NCI-H1930 (cell line): ENCODE measurements at places on chromosomes 16 and 17.
A peak's percentile ranks its signal among the peaks of the same experiment; 100 is the strongest.

DNA sequence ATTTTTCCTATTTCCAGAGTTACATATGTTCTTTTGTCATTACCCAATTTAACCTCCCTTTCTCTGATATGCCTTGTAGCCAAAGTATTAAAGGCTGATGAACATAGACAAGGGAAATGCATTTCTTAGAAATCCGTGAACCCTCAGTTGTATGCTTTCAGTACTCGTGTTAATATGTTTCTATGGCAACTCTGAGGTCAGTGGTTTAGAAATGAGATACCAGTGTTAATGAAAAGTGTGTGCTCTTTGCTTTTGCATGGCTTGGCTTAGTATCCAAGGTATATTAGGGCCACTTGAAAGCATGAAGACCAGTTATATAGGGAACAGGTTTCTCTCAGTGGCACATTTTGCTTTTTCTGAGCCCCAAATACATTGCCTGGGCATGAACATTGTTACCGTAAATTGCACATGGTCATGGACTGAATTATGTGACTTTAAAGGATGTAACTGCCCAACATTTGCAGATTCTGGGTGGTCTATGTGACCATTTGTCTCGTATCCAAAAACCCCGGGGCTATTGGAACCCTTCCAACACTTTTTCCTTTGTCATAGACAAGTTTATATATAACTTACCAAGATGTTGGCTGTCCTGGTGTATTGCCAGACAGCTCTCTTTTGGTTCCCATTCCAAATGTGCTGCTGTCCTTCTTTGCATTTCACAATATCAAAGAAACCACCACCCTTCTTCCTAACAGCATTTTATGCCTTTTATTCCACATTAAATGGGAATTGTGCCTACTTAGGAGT, 17.5 kb downstream of the ABHD15 start:
- no peak for DNase-seq

- DNase-seq, result no peak
These were observed at the start of gene KCNAB3 for GRCh38 chr17:7929158-7930023. Gene KCNAB3 (minus strand): TSS chr17:7929856. CDS start chr17:7929435, 421 bp downstream.

DNA sequence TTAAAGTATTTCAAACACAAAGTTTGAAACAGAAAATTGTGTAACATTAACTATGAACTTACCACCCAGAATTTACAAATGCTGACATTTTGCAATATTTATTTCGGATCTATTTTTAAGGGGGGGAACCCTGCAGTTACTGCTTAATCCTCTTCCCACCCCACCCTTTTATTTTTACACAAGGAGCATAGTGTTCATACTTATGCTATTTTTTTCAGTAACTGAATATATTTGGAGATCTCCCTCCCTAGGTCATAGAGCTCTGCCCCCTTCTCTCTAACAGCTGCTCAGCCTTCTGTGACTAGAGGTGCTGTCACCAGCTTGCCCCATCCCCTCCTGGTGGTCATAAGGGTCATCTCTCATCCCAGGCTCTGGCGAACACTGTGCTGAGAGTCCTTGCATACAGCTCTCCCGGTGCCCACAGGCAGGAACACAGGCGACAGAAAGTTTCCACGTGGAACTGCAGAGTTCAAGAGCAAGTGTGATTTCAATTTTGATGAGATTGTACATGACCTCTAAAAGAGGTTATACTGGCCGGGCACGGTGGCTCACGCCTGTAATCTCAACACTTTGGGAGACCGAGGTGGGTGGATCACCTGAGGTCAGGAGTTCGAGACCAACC, 44.2 kb downstream of the SNX20 start:
- no peak for DNase-seq

DNA sequence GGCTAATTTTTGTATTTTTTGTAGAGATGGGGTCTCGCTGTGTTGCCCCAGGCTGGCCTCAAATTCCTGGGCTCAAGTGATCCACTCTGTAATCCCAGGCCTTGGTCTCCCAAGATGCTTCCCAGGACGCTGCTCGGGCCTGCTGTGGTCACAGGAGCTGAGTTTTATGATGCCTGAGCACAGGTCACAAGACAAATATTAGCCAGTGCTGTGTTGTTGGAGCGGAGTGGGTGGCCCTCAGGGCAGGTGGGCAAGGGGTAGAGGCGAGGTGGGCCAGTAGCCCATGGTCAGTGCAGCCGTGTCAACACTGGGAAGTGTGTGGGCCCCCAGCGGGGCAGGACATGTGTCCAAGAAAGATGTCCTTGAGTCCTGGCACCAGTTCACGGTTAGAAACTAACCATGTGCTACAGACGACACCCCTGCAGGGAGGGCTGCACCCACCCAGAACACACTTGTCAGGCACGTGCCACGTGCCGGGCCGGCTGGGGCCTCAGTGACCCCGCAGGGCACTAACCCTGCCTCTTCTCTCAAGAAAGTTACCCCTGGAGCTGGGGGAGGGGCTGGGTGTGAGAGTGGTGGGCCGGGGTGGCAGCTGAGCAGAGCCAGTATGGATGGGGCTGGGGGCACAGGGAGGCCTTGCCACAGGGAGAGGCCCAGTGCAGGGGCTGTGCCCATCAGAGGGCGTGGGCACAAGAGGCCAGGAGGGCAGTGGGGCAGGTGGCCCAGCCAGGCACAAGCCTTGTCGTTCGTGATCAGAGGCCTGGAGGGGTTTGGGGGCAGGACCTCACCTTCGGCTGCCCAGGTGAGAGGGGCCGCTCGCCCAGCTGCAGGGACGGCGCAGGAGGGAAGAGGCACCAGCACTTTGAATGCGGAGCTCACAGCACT, 103.1 kb upstream of the CHMP6 start:
- no peak for DNase-seq

DNA sequence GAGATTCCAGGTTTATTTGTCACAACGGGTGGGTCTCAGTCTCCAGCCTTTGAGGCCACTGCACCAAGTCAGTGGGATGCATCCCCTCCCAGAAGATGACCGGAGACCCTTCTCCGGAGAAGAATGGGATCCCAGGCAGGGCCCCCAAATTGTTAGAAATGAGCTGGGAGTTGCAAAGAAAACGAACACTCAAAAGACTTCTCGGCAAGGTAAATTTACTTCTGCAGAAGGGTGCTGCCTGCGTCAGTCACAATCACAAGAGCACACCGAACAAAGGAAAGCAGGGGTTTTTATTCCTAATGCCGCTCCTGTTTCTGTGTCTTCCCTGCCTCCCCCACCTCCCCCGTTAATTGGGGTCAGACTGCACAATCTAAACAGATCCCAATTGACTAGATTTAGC, 61.4 kb downstream of the ATF7IP2 start:
- DNase-seq, result no peak

DNA sequence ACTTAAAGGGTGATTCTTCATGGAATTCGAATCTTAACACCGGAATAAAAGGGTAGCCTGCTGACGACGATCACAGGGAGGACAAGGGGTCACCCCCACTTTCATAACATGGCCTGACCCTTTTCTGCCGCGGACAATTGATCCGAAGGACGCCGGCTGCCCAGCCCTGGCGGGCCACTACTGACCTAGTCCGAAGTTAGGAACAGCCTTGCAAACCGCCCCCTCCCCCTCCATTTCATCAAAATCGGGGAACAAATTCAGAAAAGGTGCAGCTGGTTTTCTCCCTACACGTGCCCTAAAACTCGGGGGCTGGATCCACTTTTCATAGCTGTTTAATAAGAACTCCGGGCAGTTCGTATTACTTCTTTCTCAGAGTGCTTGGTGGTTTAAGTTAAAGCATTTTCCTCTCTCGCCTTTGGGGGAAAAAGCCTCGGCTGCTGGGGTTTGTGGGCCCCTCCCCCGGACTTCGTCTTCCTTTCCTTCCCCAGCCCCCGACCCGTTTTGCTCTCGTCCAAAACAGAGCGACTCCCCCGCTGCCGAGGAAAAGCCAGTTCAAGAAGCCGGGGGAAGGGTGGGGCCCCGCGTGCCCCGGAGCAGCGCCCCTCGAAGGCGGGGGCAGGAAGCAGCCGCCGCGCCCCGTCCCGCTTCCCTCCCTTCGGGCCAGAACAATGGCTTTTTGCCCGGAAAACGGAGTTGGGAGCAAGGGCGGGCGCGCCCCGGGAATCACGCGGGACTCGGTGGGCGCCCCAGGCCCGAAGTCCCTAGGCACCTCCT, 641 bp upstream of the CBX2 start:
- peak; percentile 75 for DNase-seq

GRCh38 chr16:72845322-72846020, 202.5 kb downstream of the ZFHX3 start:
- no peak for DNase-seq

GRCh38 chr16:51960931-51961330, 586.0 kb downstream of the TOX3 start:
- no peak for DNase-seq

GRCh38 chr16:81388357-81388756, 56.3 kb upstream of the CMIP start:
- DNase-seq, result no peak
